ENCODE measurements at places on chromosomes 2 and 18.

GRCh38 chr2:53861824-53862223, 2.1 kb upstream of the GPR75 start:
- DNase-seq: no peak

GRCh38 chr2:197786010-197786877, 1.1 kb upstream of the BOLL start:
- no peak for DNase-seq

- DNase-seq: no peak
Measured at GRCh38 chr18:39698436-39698835, 2132.8 kb upstream of the CELF4 start.

GRCh38 chr2:205715831-205716525, 33.7 kb downstream of the NRP2 start:
- no peak for DNase-seq

DNA sequence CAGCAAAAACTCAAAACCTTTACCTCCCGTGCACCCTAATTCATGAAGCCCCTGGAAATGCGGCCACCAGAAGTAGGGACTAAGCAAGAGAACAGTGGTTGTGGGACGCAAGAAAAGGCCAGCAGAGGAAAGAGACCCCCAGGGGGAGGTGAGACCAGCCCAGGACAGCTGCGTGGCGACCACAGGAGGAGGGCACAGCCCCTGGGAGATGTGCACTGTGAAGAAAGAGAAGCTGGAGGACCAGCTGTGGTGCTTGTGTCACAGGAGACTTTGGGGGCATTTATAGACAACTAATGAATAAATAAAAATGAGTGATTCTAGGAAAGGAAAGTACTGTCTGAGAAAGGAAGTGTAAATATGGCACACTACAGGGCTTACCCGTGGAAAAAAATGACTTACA, 263.8 kb downstream of the EIPR1 start:
- DNase-seq: no peak

DNA sequence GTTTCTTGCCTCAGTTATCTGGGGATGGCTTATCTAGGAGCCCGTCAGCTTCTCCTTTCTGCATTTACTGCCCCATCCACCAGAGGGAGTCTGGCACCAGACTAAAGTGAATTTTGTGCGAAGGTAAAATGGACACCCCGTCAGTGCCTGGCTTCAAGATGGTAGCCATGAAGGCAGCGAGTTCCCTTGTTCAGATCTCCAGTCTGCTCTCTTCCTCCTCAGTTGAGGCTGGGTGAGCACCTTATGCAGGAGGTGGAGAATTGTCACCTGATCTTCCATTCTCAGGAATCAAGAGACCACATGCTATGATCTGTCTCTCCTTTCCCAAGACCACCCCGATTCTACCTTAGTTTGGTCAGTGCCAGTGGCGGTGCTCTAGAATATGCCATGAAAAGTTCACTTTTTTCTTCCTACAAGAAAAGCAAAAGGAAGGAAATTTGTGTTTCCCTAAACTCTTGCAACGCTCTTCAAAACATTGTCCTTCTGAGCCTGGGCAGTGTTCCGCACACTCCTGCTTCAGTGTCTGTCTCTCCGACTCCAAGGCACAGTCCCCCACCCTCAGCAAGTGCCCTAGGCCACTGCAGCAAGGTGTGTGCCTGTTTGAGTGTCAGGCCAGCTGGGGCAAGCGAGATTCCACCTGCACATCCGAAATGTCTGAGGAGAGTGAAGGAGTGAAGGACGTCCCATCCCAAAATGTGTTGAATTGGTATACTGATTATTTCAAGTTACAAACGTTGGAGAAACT, 168.6 kb downstream of the SS18 start:
- peak; percentile 28 for DNase-seq

GRCh38 chr2:38960609-38961320, 71.1 kb downstream of the ARHGEF33 start:
- no peak for DNase-seq

DNA sequence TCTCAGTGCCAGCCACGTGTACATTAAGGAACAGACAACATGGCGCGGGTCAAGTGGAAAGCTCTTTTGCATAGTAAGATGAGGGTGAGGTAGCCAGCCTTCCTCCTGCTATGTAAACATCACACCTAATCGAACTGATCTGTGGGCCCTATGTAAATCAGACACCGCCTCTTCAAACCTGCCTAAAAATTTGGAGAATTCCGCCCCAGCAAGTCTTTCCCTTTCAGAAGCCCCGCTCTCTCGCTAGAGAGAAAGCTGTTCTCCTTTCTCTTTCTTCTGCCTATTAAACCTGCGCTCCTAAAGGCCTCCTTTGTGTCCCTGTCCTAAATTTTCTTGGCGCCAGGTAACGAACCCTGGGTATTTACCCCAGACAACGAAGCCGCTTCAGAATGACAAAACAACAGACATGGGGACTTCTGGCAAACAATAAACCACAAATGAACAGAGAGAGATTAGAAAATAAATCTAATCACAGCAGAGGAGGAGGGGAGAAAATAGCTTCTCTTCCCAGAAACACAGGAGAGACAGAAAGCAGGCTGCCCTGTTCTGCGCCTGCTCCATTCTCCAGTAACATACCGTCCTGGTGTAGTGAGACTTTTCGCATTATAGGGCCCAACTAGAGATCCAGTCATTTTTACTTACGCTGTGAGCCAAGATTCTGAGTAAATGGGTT, 31.9 kb upstream of the CYP1B1 start:
- no peak for DNase-seq

- no peak for DNase-seq
Measured at GRCh38 chr2:139353874-139354273, 573.7 kb upstream of the NXPH2 start.

- peak; percentile 69 for DNase-seq
Measured at GRCh38 chr2:11753886-11754699, 7.7 kb downstream of the LPIN1 start.

GRCh38 chr2:11552260-11552638, 18.4 kb downstream of the GREB1 start:
- no peak for DNase-seq

All from RWPE1 (cell line).